ENCODE measurements at places on chromosomes 2 and 18.

GRCh38 chr18:34957119-34957863 lies 83.9 kb upstream of the MAPRE2 start:
- no peak for DNase-seq

DNA sequence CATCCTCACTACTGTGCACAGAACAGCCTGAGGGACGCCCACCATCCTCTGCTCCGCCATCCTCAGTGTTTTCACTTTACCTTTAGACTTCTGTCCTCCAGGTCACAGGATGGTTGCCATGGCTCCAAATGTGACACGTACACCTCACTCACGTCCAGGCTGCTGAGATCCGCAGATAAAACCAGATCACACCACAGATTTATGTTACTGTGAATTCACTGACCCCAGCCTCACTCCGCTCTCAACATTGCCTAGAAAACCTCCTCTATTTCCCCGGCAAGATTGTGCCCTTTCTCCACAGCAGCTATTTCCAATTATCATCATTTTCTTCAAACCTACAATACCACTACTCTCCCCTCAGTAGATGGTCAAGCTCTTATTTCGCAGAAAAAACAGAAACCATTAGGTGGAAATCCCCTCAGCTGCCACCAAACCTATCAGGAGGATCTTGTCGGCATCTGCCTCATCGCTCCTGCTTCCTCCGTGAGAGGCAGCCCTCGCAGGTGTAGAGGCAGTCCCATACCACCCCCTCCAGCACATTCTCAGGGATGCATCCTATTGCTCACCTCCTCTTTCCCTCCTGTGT lies 49.8 kb upstream of the SLC1A4 start:
- DNase-seq, result no peak

DNA sequence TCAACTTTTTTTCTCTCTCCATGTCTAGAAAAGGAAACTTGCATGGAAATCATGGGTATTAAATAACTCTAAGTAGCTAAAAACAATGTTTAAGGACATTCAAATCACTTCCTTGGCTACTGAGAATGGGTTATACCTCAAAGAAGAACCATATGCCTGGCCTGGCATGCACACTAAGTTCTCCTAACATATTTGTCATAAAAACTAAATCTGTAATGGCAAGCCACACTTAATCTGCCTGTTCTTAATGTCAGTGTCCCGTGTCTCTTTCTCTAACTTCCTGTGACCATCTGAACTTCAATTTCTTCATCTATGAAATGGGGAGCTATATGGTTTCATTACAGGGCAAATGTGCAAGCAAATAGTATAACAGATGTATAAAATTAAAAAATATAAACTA lies 11.1 kb downstream of the PDE1A start:
- no peak for DNase-seq

DNA sequence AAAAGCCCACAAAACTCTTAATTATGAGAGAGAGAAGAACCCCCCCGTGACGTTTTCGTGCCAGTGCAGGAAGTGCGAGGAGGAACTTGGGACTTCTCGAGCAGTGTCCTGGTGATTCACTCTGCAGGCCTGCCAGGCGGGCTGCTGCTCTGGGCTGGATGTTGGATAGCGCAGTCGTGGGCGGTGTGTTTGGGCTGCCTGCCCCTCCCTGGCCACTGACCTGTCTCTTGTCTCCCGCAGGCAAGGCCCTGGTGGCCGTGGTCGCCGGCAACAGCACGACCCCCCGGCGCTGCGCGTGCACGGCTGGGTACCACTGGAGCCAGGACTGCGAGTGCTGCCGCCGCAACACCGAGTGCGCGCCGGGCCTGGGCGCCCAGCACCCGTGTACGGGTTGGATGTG lies 29.0 kb downstream of the TNFRSF11A start:
- no peak for DNase-seq

DNA sequence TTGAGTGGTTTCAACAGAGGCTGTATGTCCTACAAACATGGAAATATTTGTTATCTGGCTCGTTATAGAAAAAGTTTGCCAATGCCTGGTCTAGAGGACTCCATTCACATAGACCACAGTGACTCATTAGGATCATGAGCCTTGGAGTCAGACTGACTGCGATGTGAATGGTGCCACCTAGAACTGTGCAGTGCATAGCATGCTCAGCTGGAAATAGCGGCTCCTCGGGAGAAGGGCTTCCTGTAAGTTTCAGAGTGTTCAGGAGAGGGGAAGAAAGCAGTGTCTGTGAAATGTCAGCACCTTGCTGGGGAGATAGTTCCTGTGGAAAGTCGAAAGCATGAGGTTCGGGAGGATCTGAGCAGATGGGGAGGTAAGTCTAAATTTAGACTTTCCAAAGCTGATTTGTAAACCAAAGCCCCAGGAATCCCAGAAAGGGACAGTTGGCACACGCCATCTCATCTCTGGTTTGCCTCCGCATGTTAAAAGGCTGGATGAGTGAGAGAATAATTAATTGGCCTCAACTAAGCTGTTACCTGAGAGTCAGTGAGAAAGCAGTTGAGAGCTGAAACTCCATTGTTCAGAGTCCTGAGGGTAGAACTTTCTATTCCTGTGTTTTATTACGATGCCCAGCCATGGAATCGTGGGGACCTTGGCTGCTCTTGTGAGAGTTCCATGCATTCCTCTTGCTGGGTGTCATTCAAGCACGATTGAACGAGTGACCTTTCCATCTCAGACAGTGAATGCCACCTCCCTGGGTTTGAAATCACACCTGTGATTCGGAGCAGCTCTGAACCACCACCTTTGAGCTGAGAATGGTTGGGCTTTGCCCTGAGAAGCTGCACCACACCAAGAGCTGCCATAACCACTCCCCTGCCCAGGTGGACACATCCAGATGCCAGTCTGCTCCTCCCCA lies 99.5 kb downstream of the MAPK4 start:
- DNase-seq, result no peak

DNA sequence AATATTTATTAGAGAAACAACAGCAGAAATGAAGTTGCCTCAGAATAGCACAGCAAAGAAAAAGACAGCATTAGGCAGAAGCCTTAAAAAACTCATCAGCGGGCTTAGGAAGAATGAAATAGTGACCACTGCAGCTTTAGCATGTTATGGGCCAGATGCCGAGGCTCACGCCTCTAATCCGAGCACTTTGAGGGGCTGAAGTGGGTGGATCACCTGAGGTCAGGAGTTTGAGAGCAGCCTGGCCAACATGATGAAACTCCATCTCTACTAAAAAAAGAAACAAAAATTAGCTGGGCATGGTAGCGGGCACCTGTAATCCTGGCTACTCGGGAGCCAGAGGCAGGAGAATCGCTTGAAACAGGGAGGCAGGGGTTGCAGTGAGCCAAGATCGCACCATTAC lies 32.4 kb downstream of the AP1S3 start:
- DNase-seq, result no peak

GRCh38 chr18:57134618-57135135 lies 12.2 kb upstream of the BOD1L2 start:
- DNase-seq, result no peak

DNA sequence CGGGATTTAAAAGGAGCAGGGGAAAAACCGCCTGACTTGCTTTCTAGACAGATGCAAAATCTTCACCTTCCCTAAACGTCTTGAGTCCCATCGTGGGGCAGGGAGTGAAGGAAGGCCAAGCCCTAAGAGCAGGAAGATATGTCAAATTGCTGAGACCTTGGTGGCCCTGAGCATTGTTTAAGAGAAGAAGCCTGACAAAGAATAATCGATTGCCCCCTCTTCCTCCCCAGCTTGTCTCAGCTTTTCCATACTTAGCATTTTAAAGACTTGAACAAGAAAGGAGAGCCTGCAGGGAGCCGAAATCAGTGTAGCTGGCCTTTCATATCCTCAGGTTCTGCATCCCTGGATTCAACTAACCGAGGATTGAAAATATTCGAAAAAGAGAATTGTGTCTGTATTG lies 157.6 kb upstream of the DLX2 start:
- DNase-seq, result no peak

DNA sequence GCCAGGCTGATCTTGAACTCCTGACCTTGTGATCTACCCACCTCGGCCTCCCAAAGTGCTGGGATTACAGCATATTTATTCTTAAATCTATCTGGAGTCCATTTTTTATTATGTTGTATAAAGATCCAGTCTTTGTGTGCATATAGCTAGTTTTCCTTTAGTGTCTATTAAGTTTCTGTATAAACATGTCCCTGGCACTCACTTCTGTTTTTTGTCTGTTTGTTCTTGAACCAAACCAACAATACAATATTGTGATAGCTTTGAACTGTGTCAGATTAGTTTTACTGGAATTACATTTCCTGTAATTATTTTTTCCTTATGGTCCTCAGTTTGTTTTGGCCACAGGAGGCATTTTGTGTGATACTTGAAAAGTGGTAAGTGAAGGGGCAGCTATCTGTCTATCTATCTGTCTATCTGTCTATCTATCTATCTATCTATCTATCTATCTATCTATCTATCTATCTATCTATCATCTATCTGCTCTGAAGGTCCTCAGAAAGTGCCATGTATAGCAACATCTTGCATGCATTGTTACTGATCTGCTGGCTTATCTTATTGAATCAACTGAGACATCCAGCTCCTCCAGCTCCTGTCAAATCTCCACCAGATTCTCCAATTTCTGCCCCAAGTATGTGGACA lies 70.9 kb upstream of the ACVR1 start:
- no peak for DNase-seq

- DNase-seq, result peak; percentile 36
These were observed 25.2 kb upstream of the GPR55 start for GRCh38 chr2:230949966-230950873.

DNA sequence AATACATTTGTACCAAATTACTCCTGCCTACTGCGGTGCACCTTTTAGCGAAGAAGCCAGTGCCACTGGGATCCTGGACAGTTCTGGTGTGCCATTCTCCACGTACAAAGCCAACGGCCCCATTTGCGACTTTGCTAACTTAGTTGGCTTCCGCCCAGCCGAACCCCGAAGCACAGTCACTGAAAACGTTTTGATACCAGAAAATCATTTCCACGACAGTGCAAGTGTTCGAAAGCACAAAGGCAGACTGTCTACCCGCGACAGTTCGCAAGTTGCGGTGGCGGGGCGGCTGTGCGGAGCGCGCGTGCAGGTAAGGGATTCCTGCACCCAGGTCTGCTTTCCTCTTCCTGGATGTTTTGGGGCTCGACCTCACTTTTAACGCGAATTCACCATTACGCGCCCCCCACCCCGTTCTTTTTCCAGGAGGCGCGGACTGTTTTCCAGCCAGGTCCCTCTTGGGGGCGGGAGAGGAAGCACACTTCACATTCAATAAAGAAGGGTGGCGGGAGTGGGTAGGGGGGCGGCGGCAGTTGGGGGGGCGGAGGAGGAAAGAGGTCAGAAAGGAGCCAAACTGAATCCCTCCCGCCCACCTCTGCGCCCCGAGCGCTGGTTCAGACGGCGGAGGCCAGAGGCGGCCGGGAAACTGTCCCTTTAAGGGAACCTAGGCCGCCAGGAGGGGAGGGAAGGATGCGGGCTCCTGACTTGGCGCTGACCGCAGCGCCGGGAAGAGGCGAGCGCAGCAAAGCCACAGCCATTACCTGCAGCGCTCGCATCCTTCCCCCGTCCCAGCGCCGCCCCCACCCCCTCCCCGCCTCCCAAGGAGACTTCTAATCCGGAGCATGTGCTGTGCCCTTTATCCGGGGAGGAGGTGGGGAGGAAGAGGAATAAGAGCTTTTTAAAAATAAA lies 107.4 kb upstream of the KCTD1 start:
- no peak for DNase-seq

- DNase-seq, result peak; percentile 59
These were observed 784 bp downstream of the ROCK1 start for GRCh38 chr18:21110713-21111345.

DNA sequence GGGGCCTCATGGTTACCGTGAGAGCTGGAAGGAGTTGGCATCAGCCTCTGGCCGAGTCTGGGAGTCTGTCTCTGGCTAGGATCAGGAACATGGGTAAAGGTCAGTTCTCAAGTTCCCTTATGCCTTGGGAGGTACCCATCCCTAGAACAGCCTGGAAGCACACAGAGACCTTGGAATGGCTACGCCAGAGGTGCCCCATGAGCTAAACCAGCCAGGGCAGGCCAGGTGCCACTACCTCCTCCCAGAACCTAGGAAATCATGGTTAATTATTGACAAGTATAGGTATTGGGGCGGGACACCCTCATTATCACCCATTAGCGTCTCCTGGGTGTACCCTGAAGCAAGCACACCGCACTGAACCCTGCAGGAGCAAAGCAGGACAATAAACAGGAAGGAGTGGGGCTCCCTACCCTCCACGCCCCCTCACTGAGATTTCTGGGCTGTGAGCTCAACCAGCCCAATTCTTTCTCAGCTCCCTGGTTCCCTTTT lies 3.0 kb upstream of the ASPRV1 start:
- DNase-seq, result no peak

DNA sequence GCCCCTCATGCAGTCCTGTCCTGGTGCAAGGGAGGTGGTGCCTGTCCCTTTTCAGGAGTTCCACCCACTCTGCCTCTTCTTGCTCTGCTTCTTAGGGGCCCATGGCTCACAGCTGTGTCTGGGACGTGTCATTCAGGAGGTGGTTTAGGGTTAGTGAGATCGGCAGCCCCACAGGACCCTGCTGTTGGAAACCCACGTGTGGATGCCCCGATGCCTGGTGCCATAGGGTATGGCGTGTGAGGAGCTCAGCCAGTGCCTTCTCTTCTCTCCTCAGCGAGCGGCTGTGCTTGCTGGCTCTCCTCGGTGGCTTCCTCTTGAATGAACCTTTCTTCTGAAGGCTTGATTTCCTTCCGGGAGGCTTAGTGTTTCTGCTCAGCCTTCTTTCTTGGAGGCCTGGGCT lies 55.2 kb downstream of the LDLRAD4 start:
- peak; percentile 13 for DNase-seq

- DNase-seq, result peak; percentile 55
These were observed 858 bp downstream of the TP53I3 start for GRCh38 chr2:24083567-24084385.

DNA sequence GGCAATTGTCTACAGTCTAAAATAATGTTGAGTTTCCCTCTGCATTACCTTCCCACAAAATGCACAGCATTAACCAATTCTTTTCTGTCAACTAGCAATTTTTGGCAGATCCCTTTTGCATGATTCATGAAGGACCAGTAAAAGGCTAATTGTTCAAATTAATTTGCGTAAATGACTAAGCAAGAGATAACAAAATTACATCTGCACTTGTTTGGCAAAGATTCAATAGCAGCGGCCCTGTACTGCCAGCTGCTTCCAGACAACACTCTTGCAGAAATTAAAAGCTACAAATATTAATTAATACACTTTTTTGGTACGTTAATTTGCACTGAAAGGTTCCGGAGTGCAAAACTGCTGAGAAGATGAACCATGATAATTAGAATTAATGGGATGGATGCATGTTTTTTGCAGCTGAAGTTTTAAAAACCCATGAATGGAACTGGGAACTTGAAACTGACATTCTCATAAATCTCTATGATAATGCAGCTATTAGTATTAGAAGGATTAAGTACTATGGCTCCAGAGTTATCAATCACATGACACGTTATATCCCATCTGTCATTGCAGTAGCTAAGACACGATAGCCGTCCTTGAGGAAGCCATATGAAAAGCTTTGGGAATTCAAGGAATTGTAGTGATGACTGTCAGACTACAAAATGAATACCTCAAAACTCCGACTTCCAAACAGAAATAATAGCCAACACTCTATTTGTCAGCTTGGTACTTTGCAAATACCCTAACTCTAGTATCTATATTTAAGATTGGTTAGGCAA lies 1268.3 kb upstream of the ACVR2A start:
- no peak for DNase-seq

GRCh38 chr2:219159771-219160185 lies 837 bp downstream of the NHEJ1 start:
- DNase-seq, result no peak

GRCh38 chr2:176583607-176584006 lies 314.4 kb downstream of the MTX2 start:
- DNase-seq, result no peak
